ENCODE measurements at places on chromosomes 5 and 9. TPM values are rescaled to one million over a fixed set of nuclear protein-coding genes. Genes with fewer than 3 reads are reported as not detected.

DNA sequence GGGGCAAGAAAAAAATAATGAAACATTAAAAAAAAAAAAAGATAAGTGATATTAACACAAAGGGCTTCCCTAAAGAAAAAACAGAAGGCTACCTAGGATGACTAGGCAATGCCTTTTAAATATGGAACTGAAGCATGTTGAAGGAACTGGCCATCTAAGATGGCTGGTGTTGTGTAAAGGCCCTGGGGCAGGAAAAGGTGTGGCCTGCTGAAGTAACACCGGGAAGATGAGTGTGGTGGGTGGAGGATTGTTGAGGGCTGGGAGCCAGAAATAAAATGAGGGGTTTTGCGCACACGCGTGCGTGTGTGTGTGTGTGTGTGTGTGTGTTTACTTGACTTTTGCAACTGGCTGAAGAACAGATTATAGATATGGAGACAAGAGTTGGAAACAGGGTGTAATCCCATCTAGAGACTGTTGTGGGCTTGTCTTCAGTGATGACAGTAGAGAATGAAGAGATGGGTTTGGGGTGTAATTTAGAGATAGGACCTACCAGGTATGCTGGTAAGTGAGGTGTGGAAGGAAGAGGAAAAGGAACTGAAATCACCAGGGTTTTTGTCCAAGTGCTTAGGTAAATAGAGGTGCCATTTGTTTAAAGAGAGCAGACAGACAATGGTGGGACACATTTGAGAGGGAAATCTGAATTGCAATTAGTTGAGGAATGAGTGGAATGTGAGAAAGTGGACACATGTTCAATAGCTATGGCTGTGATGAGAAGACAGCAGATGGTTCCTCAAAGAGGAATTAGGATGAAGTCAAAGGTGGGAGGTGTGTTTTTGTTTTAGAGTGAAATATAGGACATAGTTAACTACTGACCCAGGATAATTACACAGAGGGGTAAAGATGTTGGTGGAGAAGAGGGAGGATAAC is 33.9 kb downstream of the RAD23B start:
- H3K4me1 ChIP-seq, result no peaks in the 10 kb centered on the region
- H3K27me3 ChIP-seq, result no peaks in the 10 kb centered on the region
- no peak for DNase-seq
- no peaks in the 10 kb centered on the region for H3K36me3 ChIP-seq
- H3K4me3 ChIP-seq, result no peak overlapping the region
- no peak overlapping the region for H3K27ac ChIP-seq

DNA sequence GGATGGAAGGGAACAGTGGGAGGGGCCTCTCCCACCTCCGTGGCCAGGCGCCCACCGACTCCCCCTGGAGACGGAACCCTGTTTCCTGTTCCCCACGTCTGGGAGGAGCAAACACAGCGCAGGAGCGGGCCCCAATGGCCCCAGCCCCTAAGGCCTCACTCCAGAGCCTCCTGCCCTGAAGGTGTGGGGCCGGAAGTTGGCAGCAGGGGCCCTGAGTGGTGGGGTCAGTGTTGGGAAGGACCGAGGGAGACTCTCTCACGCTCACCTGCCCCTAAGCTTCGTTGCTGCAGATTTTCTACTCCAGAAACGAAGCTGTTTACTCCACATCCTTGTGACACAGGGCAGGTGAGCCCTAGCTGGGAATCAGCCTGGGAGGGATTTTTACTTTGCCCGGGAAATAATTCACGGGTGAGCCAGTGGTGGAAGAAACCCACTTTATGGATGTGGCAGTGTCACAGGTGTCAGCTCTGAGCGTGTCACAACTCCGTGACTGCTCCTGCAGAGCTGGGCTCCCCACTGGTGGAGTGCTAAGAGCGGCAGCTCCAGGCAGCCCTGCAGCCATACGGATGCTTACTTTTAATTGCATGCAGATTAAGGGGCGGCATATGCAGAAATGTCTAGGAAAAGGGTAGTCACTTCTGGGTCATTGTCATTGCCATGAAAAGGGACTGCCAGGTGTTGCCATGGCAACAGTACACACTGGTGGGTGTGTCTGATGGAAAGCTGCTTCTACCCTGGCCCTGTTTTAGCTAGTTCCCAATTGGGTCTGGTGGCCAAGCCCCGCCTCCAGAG is 77.5 kb upstream of the OLFM1 start:
- DNase-seq, result no peak
- H3K27ac ChIP-seq, result no peak overlapping the region
- no peak overlapping the region for H3K4me3 ChIP-seq
- H3K27me3 ChIP-seq, result no peaks in the 10 kb centered on the region

WHRN gene
- total RNA-seq, result 35.5 TPM

FIBCD1 gene
- total RNA-seq, result not detected

- no peaks in the 10 kb centered on the region for H3K27me3 ChIP-seq
- no peak for DNase-seq
- H3K27ac ChIP-seq, result no peak overlapping the region
- no peaks in the 10 kb centered on the region for H3K36me3 ChIP-seq
- H3K4me3 ChIP-seq, result no peak overlapping the region
Measured at GRCh38 chr5:24530906-24531305, 113.9 kb downstream of the CDH10 start.

ECM2 gene
- total RNA-seq, result 13.4 TPM

- H3K27me3 ChIP-seq, result no peaks in the 10 kb centered on the region
- H3K4me3 ChIP-seq, result no peak overlapping the region
- H3K27ac ChIP-seq, result no peak overlapping the region
- H3K4me1 ChIP-seq, result no peaks in the 10 kb centered on the region
- no peak for DNase-seq
- H3K36me3 ChIP-seq, result no peaks in the 10 kb centered on the region
Measured at GRCh38 chr5:111121926-111122325, 29.8 kb downstream of the WDR36 start.
